Bronchial epithelial cell (primary cell): ENCODE measurements at places on chromosomes 5 and 9.

GRCh38 chr9:123846966-123847365 lies 83.0 kb downstream of the DENND1A start:
- no peak for DNase-seq

GRCh38 chr5:61277190-61277589 lies 54.9 kb upstream of the ZSWIM6 start:
- no peak for DNase-seq

- DNase-seq: peak; percentile 71
These were observed at the start of gene HBEGF for GRCh38 chr5:140346348-140347221. TSS of gene HBEGF (minus strand) at chr5:140346603. CDS start at chr5:140346328, 275 bp downstream.

- no peak for DNase-seq
These were observed 14.3 kb downstream of the FNBP1 start for GRCh38 chr9:130028493-130029222.

GRCh38 chr5:98258939-98259338 lies 514.5 kb upstream of the RGMB start:
- DNase-seq: no peak

GRCh38 chr9:98182889-98183599 lies 9.4 kb downstream of the CORO2A start:
- no peak for DNase-seq

DNA sequence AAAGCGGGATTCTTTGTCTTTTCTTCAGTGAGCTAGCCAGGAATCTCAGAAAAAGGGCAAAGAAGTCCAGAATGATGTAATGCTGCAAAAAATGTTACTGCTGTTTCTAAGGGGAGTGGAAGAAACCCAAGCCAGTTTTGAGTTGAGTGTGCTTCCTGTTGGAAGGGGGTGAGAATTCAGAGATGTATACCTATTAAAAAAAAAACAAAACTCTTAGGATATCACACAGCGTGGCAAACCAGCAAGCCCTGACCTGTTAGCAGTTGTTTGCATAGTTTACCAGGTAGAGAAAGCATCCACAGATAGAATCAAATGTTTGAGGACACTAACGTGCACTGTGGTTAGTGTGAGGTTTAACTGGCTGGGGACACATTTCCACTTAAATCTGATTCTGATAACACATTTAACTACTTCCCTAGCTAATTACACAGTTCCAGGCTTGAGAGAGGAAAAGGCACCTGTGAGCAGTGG lies 11.4 kb downstream of the BASP1 start:
- peak; percentile 96 for DNase-seq
